ENCODE measurements at places on chromosomes 5 and 9. TPM values are rescaled to one million over a fixed set of nuclear protein-coding genes. Genes with fewer than 3 reads are reported as not detected.

BAAT gene
- 0.08 TPM for total RNA-seq

PCDHGC4 gene
- total RNA-seq = 3.0 TPM

OGN gene
- total RNA-seq = 10.0 TPM

RLN1 gene
- total RNA-seq = 0.62 TPM

POLR3G gene
- total RNA-seq = 0.46 TPM

ADGRV1 gene
- total RNA-seq = not detected

KIF4B gene
- not detected for total RNA-seq

PGGT1B gene
- total RNA-seq = 23.6 TPM

KCNV2 gene
- total RNA-seq = not detected

C9orf50 gene
- not detected for total RNA-seq

PBX3 gene
- total RNA-seq = 54.1 TPM

FBXW11 gene
- 59.3 TPM for total RNA-seq

RNF130 gene
- 49.8 TPM for total RNA-seq

SHISAL2B gene
- not detected for total RNA-seq

ISOC1 gene
- 113 TPM for total RNA-seq

PCDHA2 gene
- not detected for total RNA-seq

- DNase-seq = no peak
Observed at GRCh38 chr5:42366051-42366450, 57.2 kb upstream of the GHR start.

GRCh38 chr9:109251080-109251775 lies 69.6 kb downstream of the EPB41L4B start:
- DNase-seq = no peak

DNA sequence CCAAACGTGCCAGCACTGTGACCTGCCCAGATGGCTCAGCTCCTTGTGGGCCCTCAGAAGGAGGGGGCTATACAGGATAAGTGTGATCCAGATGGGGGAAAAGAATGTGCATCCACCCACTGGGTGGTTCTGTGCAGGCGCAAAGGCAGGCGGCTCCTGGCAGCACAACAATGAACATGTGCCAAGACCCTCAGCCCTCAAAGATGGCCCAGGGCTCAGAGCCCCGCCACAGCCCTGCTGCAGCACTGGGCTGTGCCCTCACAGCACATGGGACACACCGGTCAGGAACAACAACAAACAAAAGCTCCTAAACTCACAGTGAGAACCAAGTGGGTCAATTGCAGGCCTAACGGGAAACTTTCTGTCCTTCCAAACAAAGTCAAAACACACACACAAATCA lies 4.7 kb downstream of the SEMA4D start:
- DNase-seq = no peak

DNA sequence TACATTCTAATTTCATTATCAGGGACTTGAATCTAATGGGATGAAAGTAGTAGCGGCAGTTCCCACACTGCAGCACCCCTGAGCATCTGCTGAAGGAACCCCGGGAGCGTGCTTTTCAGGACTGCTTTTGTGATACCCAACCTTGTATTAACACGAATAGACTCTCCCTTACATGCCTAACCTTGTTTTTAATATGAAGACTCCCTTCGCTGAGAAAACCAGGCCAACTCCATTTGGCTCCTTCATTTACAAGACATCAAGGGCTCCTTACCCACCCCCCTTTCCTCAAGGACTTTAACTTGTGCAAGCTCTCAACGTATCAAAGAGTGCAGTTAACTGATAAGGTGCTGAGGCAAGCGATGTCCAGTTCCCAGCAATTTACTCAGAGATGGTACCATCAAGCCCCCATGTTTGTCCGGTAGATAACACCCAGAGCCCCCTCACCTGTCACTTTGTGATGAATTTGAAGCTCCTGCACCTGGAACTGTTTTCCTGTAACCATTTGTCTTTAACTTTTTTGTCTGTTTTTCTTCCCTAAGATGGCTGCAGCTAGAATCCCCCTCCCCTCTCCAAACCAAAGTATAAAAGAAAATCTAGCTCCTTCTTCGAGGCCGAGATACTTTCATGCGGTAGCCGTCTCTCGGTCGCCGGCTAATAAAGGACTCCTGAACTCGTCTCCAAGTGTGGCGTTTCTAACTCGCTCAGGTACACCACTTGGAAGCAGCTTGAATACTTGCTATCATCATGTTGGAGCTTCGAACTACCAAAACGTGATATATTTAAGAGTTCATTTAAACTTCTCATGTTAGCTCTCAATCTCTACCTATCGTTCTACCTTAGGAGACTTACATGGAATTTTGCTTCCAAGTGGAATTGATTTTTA lies 10.7 kb downstream of the HNRNPH1 start:
- no peak for DNase-seq

- DNase-seq = no peak
Observed at GRCh38 chr9:8315211-8315610, 515.6 kb upstream of the DMAC1 start.

GRCh38 chr5:35117967-35118366 lies 70.2 kb upstream of the AGXT2 start:
- DNase-seq = no peak

- no peak for DNase-seq
Observed at GRCh38 chr9:38301376-38302106, 91.0 kb upstream of the ALDH1B1 start.

DNA sequence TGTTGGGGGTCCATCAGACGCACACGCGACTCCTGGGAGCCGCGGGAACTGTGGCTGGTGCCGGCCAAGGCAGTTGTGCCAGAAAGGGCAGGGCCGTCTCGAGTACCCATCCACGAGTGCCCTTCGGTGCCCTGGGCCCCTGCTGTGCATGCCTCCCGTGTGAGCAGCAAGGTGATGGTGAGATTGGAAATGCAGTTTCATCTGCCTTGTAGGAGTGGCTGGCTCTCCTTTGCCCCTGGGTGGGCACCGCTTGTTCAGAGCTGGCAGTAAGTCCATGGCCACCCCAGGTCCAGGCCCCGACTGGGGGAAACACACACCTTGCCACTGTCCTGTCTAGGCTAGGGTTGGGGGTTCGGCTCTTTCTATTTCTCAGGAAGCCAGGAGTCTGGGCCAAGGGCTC lies 5.7 kb downstream of the NKD2 start:
- peak; percentile 31 for DNase-seq

- no peak for DNase-seq
Observed at GRCh38 chr9:38445154-38446043, 21.1 kb upstream of the IGFBPL1 start.

GRCh38 chr5:151739939-151740335 lies 18.5 kb downstream of the ATOX1 start:
- DNase-seq = no peak

DNA sequence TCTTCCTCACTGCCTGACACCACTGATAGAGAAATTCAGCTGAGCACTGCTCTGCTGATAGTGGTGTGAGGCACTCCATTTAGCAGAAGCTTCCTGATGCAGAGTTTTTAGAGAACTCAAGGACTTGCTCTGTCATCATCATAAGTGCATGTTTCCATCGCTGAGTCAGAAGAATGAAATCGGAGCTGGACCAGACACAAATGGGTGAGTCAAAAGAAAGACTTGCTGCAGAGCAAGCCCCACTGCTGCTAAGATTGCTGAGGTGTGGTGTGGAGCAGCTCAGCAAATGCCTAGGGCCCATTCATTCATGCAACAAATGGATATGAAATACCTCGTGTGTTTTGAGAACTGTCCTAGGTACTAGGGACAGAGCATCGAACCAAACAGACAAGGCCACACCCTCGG lies 410.2 kb upstream of the SLC30A5 start:
- DNase-seq = no peak

GRCh38 chr9:122125158-122125508 lies 32.0 kb upstream of the TTLL11 start:
- DNase-seq = peak; percentile 86

DNA sequence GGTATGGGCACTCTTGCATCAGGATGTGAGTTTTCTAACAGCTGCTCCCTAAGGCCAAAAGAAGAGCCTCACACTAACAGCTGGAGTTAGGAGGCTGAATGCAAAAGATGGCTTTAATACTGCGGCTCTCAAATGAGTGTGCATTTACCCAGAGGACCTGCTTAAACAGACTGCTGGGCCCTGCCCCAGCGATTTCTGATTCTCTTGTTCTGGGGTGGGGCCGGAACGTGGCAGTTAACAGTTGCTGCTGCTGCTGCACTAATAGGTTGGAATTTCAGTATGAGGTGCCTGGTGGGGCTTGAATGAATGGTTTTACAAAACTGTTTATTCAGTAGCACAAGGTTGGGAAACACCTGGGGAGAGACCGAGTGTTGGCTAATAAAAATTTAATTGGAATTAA lies 26.1 kb downstream of the HMGCR start:
- DNase-seq = no peak

- DNase-seq = no peak
Observed at GRCh38 chr9:37676411-37676830, 25.7 kb downstream of the FRMPD1 start.

GRCh38 chr9:69847491-69847890 lies 26.9 kb downstream of the CFAP95 start:
- no peak for DNase-seq

GRCh38 chr9:10238087-10238486 lies 374.7 kb downstream of the PTPRD start:
- no peak for DNase-seq

DNA sequence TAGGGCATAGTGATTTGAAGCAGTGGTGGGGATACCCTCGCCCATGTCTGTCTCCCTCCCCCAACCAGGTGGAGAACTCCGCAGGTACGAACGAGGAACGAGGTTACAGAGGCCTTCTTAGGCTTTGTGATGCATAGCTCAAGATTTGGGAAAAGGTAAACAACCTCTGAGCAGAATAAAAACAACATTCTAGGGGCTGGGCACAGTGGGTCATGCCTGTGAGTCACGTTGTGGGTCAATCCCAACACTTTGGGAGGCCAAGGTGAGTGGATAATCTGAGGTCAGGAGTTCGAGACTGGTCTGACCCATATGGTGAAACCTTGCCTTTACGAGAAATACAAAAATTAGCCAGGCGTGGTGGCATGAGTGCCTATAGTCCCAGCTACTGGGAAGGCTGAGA lies 3.6 kb upstream of the LCP2 start:
- DNase-seq = no peak

- DNase-seq = no peak
Observed at GRCh38 chr9:13163287-13163686, 116.2 kb downstream of the MPDZ start.

GRCh38 chr5:56712895-56713591 lies 102.3 kb upstream of the MAP3K1 start:
- no peak for DNase-seq

DNA sequence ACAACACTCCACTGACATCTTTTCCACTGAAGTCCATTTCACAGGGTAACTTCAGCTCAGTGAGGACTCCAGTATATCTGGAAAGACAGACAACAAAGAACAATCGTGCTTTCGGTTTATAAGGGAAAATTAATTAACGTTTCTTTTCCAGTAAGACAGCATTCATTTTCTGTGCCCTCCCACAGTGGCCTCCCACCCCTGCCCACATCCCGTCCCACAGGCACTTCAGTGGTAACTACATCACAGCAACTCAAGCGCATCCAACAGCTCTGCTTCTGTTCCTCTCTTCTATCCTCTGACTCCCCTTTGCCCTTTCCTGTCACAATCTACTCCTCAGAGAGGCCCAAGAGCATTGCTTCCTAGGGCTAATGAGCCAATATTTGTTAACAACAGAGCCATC lies 40.3 kb downstream of the GLDC start:
- no peak for DNase-seq

DNA sequence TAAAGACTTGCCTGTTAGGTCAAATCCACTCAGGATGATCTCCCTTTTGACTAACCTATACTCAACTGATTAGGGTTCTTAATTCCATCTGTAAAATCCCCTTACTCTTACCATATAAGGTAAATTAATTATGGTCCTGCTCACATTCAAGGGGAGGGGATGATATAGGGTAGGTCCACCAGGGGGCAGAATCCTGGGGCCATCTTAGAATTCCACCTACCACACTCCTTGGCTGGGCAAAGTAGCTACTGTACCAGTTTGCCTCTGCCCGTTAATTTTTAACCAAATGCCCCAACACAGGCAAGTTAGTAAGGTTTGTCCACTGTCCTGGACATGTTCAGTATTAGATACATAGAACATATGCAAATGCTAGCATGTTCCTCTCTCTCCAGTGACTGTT lies 262.4 kb downstream of the SEMA5A start:
- no peak for DNase-seq
